Vagina (tissue), 2 donors: ENCODE measurements at places on chromosomes 7 and 10. TPM values are rescaled to one million over a fixed set of nuclear protein-coding genes. Genes with fewer than 3 reads are reported as not detected.

The MLXIPL gene
- total RNA-seq: 6.1 TPM

DNA sequence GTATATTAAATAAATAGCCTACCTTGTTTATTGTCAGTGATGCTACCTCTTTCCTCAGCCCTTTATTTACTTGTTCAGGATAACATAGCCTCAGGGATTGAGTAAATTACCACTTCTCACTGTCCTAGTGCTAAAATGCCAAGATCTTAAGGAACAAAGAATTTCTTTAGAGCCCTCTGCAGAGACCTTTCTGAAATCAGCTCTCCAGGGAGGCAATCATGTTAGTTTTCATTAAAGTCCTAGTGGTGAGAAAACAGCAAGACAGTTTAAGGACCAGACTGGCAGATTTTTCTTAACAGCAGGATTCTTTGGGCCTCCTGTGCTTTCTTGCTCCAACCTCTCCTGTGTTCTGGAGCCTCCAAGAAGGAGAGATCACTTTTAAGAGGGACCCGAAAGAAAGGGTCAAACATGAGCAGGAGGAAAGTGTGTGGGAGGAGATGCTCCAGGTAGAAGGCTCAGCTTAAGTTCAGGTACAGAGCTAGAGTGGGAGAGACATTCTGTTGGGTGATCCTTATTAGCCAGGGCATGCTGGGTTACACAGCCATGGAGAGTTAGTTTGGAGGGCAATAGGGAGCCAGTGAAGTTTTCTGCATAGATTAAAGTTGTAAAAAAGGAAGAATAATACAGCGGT is 1.2 kb upstream of the PLCE1 start:
- H3K36me3 ChIP-seq: no peaks in the 10 kb centered on the region
- H3K27me3 ChIP-seq: no peaks in the 10 kb centered on the region
- no peak overlapping the region for H3K27ac ChIP-seq
- DNase-seq: no peak
- H3K4me1 ChIP-seq: peaks cover 28% of the 10 kb centered on the region

- H3K4me1 ChIP-seq: peaks cover 11% of the 10 kb centered on the region
- no peak overlapping the region for H3K27ac ChIP-seq
- no peak overlapping the region for H3K4me3 ChIP-seq
- no peaks in the 10 kb centered on the region for H3K36me3 ChIP-seq
- H3K27me3 ChIP-seq: no peaks in the 10 kb centered on the region
Measured at GRCh38 chr10:26831936-26832335, 28.8 kb downstream of the ABI1 start.

The CYP26A1 gene
- not detected for total RNA-seq

DNA sequence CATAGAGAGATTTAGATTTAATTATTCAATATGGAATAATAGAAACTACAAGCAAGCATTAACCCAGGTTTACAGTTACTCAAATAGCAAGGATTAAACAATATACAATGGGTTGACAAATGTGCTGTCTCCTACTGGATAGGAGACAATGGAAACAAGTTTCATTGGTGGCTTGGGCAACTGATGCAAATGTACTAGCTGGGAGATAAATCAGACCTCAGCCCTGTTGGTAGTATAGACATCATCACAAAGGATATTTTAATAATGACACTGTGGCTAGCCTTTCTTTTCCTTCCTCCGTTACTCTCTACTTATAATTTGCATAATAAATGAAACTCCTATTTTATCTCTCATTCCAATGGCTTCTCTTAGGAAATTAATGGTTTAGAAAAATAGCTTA is 96.5 kb upstream of the DKK1 start:
- no peak overlapping the region for H3K4me3 ChIP-seq
- no peak for DNase-seq
- H3K27me3 ChIP-seq: no peaks in the 10 kb centered on the region
- no peak overlapping the region for H3K27ac ChIP-seq
- H3K36me3 ChIP-seq: no peaks in the 10 kb centered on the region
